Hematopoietic multipotent progenitor cell treated with erythropoietin and hydrocortisone succinate and interleukin-3 and kit ligand, for 8 days (in vitro differentiated cells): ENCODE measurements at places on chromosomes 1 and 21.

GRCh38 chr1:156667610-156667967 lies 9.6 kb downstream of the NES start:
- DNase-seq: no peak

- no peak for DNase-seq
Observed at GRCh38 chr1:72288886-72289285, 6.5 kb upstream of the NEGR1 start.

GRCh38 chr1:170716835-170717429 lies 53.0 kb downstream of the PRRX1 start:
- no peak for DNase-seq

DNA sequence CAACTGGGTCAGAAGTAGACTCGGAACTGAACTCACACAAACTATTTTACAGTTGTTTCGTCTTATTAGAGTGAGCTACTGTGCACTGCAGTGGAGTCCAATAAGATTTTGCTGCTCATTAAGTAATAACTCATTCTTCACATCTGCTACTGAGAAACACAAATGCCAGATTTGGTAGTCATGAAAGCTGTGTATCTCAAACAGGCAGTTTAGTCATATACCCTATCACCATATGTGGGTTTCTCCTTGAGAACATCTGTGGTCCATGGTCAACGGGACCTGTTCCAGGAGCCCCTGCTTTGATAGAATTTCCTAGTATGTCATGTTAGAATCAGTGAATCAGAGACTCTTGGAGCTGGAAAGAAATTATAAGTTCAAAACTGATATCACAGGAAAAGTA lies 60.4 kb downstream of the ALG14 start:
- DNase-seq: no peak
